Skin of body (tissue), 3 donors: ENCODE measurements at places on chromosomes 1 and 21. TPM values are rescaled to one million over a fixed set of nuclear protein-coding genes. Genes with fewer than 3 reads are reported as not detected.

- no peak for DNase-seq
Observed at GRCh38 chr1:10484521-10484920, 9.8 kb downstream of the PEX14 start.

GRCh38 chr1:192984080-192984479, 75.1 kb downstream of the UCHL5 start:
- DNase-seq, result no peak

- peak; percentile 9 for DNase-seq
Observed at GRCh38 chr1:160987359-160988050, 32.9 kb upstream of the ITLN2 start.

DNA sequence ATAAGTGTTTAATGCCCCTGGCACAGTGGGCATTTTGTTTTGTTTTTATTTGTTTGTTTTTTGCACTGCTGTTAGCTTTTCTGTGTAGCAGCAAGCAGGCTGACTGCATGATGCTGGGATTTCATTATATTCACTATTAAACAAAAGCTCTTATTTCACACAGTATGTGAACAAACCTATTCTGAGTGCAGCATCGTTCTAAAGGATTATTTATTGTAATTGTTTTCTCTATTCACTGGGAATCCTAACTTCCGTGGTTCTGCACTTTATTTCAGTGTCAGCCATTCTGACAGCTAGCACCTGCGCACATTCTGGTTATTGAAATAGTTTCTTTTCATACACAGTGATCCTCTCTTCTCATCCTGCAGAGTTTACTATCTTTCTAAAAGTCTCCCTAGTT, 595.0 kb downstream of the NEGR1 start:
- DNase-seq, result no peak

BGLAP gene
- 0.99 TPM for total RNA-seq
